CD4-positive, alpha-beta T cell treated with Interleukin-6 at 100 ng/mL for 8 hours (primary cell): ENCODE measurements at places on chromosomes 5 and 9.

- DNase-seq = no peak
Measured at GRCh38 chr5:59709346-59709821, 184.1 kb downstream of the PDE4D start.

- no peak for DNase-seq
Measured at GRCh38 chr9:87428659-87429058, 69.0 kb upstream of the DAPK1 start.

GRCh38 chr9:137224830-137225694 lies at the start of gene CYSRT1:
Gene CYSRT1 (plus strand): TSS chr9:137225174. CDS start chr9:137225622, 448 bp downstream.
- no peak for DNase-seq

DNA sequence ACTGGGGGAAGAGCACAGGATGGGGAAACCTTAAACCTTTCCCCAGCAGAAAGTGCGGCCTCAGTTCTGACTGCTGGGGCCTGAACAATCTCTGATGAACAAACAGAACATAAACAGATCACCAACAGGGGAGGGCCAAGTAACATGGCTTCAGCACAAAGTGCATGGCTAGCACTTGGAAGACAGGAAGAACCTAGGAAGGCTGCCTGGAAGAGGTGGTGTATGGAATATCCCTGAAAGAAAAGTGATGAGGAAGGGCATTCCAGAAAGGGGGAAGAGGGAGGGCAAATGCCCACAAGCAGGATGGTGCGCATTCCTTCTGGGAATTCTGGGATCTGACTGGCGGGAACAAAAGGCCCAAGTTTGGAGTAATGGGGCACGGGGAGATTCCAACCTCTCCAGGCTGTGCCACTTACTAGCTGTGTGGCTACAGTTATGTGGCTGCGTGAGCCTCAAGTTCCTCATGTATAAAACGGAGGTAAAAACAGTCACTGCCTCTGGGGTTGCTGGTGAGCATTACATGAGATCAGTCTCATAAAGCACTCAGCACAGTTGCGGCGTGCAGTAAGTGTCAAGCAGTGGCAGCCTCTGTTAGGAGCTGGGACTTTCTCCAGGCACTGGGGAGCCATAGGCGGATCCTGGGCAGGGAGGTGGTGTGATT lies 1.6 kb downstream of the PDGFRB start:
- DNase-seq = no peak

DNA sequence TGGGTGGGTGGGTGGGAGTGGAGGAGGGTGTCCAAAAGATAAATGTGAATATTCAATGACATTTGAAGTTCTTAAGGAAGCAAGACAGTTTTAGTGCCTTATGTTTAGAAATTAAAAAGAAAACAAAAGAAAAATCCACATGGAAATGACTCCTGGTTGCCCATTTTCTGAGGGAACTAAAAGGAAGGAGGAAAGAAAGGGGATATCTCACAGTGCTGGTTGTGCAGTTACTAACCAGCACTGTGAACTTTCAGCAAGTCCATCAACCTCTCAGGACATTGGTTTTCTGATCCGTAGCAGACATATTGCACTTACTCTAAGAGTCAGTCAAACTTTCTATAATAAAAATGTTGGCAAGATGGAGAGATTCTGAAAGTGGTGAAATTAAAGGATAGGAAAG lies 431.0 kb upstream of the CLINT1 start:
- no peak for DNase-seq
